Renal pelvis (tissue), 12 donors: ENCODE measurements at places on chromosomes 7 and 10. TPM values are rescaled to one million over a fixed set of nuclear protein-coding genes. Genes with fewer than 3 reads are reported as not detected.

DNA sequence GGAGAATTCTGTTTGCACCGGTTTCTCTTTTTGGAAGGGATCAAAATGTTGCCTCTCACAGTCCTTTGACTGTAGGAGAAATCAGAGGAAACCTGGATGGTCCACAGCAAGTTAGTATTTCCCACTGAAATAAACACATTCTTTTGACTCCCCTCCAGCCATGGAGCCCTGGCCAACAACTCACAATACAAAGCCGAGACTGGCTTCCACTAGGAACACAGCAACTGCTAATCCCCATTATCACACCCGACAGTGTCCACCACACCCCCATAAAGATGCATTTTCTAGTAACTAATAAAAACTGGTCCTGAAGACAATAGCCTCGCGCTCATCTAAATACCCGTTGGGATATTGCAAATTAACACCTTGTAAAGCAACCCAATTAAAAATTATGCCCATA lies 798 bp upstream of the MACROH2A2 start:
- no peak for DNase-seq

DNA sequence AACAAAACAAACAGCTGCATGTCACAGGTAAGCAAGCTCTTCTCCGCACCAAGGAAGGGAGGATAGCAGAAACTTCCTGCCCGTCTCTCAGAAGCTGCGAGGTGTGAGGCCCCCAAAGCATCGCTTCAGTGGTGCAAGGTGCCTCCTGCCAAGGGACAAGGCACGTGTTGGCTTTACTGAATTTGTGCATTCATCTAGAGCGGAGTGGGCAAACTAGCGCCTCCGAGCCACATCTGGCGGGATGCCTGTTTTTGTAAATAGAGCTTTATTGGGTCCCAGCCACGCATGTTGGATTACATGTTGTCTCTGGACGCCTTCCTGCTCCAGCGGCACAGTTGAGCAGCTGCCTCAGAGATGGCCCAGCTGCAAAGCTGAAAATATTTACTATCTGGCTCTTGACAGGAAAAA lies 27.7 kb downstream of the PHYH start:
- peak; percentile 72 for DNase-seq

DNA sequence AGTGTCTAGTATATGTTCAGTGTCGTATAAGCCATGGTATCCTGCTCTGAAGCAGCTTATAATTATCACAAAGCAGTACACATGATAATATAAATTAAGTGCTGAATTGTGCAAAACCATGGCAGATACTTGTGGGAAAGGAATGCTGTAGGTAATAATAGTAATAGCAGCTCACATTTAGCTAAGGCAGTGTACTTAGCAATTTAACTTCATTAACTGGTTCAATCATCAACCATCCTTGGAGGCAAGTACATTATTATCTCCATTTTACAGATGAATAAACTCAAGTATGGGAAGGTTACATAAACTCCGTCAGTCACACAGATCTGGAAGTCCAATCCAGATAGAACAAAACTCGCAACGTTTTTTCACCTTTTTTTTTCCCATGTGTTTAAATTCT lies 21.6 kb upstream of the RNF148 start:
- peak; percentile 14 for DNase-seq

Gene PRPS1L1
- polyA plus RNA-seq: 0.20 TPM

Gene TRPV6
- 14.1 TPM for polyA plus RNA-seq

GRCh38 chr7:2633538-2634266 lies 1.9 kb downstream of the TTYH3 start:
- DNase-seq: no peak

GRCh38 chr7:3416453-3416852 lies 115.4 kb downstream of the SDK1 start:
- DNase-seq: no peak

DNA sequence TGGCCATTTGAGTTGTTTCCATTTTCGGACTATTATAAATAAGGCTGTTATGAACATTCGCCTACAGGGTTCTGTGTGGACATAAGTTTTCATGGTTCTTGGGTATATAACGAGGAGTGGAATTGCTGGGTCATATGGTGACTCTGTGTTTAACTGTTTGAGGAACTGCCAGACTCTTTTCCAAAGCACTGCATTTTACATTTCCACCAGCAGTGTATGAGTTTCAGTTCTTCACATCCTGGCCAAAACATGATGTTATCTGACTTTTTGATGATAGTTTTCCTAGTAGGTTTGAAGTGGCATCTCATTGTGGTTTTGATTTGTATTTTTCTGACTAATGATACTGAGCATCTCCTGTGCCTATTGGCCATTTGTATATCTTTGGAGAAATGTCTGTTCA lies 5.4 kb downstream of the SUV39H2 start:
- no peak for DNase-seq

DNA sequence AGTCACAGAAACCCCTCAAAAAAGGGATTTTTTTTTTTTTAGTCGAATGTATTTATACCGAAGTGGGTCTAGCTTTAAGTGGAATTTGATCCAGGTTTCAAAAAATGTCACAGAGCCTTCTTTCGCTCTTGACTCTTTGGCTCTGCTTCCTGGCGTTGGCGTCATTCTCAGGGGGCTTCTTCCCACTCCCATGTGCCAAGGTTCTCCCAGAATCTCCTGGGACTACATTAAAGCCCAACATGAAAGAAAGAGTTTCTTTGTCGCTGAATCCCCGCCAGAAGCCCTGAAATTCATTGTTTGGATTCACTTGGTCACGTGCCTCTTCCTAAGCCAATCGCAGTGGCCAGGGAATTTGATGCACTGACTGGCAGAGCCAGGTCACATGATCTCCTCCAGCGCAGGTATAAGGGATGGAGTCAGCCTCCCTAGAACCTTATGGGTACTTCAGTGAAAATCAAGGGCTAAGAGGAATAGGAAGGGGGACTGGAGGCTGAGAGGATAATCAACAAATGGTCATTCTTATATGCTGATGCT lies 101.2 kb downstream of the RPS24 start:
- DNase-seq: no peak

Gene ADRB1
- polyA plus RNA-seq: not detected

Gene ACTL6B
- 0.09 TPM for polyA plus RNA-seq

- no peak for DNase-seq
Measured at GRCh38 chr10:34641147-34641912, 173.8 kb downstream of the PARD3 start.

Gene TEX36
- not detected for polyA plus RNA-seq

Gene SLC26A3
- not detected for polyA plus RNA-seq

DNA sequence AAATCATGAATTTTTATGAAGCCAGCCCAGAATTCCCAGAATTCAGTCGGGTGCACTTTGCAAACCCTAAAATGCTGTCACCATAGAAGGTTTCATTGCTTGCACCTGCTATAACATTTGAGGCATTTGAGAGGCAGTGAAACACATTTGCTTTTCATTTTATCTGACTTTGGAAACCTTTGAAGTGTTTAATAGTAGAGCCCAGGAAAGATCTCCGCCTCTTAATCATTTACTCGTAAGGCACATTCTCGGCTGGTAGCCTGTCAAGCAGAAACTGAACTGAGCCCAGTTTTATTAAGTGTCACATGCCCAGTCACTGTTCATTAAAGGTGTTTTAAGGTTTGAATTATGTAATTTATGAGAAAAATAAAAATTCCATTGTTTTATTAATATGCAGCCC lies 247.6 kb downstream of the EMX2 start:
- DNase-seq: peak; percentile 65

GRCh38 chr7:122306320-122307227 lies 2.0 kb upstream of the FEZF1 start:
- DNase-seq: no peak

Gene LDB3
- 1.4 TPM for polyA plus RNA-seq

Gene RPA3
- 54.3 TPM for polyA plus RNA-seq

Gene PLEKHA8
- 22.4 TPM for polyA plus RNA-seq

DNA sequence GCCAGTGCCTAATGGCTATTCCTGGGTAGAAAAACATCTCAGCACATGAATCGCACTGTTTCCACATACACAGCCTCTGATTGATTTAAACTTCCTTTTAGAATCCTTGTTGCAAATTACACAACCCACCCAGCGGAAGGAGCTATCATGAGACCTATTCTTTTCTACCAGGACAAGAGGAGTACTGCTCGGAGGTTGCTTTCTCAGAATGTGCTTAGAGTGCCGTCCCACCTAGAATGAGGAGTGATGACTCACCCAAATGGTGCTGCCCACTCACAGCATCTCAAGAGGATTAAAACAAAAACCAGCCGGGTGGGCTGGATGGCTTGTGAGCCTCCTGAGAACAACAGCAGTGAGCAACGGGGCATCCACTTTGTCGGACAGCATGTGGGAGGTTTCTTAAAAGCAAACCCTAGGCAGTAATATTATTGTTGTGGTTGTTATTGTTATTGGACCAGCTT lies 128.9 kb downstream of the DGKI start:
- DNase-seq: no peak

Gene EMX2
- polyA plus RNA-seq: 168 TPM

DNA sequence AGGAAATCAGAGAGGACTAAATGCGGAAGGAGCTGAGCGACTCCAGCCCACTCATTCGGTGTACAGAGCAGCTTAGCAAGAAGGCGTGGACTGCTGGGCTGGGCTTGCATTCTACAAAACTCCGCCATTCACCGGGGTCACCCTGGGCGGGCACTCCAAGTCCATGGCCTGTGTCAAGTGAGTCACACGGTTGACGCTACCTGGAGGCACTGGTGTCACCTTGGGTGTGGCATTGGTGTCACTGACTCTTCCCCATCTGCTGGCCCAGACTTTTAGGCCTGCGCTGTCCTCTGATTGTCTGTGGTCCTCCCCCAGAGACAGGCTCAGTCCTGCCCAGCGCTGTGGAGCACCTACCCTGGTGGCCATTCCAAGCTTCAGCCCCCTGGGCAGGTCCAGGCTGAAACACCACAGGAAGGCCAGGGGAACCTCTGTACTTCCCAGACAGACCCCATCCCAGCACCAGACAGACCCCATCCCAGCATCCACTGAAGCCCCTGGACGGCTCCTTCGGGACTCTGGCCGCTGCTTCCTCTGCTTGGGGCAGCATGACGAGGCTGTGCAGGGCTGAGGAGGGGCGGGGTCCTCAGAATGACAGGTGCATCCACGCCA lies 30.6 kb upstream of the CNPY1 start:
- DNase-seq: no peak

- DNase-seq: no peak
Measured at GRCh38 chr10:17025444-17026295, 103.9 kb downstream of the CUBN start.

GRCh38 chr10:116697816-116698215 lies 44.5 kb downstream of the HSPA12A start:
- no peak for DNase-seq

Gene OLAH
- polyA plus RNA-seq: 0.34 TPM

DNA sequence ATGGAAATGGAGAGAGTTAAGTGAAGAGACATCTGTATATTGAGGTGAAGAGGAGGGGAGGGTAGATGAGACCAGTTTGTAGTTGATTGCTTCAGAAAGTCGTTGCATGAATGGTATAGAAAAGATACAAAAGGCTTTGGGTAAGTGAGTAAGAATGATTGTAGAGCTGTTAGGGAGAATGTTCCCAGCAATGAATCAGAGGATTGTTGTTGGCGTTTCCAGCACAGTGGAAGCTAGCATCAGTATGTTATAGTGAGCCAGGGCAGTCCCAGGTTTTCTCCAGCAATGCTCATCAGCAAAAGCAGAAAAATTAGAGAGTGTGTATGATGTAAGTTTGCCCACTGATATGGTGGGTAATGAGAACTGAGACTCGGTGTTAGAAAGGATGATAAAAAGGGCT lies 15.4 kb upstream of the CDK6 start:
- no peak for DNase-seq

- DNase-seq: peak; percentile 16
Measured at GRCh38 chr7:84701524-84702306, 485.1 kb downstream of the SEMA3D start.

- DNase-seq: no peak
Measured at GRCh38 chr7:65966146-65966545, 15.9 kb downstream of the GUSB start.

DNA sequence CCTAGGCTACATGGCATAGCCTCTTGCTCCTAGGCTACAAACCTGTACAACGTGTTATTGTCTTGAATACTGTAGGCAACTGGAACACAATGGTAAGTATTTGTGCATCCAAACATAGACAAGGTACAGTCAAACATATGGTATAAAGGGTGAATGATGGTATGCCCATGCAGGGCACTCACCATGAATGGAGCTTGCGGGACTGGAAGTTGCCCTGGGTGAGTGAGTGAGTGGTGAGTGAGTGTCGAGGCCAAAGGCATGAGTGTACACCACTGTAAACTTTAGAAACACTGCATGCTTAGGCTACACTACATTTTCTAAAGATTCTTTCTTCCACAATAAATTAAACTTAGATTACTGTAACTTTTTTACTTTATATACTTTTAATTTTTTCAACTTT lies 165.7 kb downstream of the PARD3 start:
- DNase-seq: no peak

DNA sequence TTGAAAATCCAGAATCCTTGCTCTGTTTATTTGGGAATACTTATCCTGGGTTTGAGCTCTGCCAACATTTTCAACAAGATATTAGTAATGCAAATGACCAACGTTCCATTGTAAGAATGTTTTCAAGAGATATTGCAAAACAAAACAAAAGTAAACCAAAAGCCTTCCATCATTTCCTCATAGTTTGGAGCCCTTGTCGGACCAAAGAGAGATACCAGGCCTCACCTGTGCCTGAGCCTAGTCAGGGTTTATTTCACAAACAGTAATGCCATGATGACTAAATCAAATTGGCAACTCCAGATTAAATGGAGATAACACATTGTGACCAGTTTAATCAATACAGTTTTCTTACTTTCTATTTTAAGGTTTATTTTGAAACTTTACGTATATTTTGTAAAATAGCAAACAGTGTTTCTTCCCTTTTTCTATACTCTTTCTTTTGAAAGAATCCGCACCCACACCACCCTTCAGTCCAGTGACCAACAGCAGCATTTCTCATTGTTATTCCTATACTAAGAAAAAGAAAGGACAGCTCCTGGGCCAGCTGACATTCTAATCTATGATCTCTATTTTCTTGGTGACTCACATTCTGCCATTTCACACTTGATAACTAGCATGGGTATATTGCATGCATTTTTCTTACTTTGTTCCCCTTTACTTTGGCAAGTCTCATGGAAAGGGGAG lies 168.5 kb upstream of the MEOX2 start:
- no peak for DNase-seq

GRCh38 chr7:44073664-44074348 lies 8.4 kb upstream of the PGAM2 start:
- no peak for DNase-seq

GRCh38 chr10:29746080-29746797 lies 111.5 kb upstream of the SVIL start:
- DNase-seq: peak; percentile 36

Gene CDK14
- polyA plus RNA-seq: 33.3 TPM

DNA sequence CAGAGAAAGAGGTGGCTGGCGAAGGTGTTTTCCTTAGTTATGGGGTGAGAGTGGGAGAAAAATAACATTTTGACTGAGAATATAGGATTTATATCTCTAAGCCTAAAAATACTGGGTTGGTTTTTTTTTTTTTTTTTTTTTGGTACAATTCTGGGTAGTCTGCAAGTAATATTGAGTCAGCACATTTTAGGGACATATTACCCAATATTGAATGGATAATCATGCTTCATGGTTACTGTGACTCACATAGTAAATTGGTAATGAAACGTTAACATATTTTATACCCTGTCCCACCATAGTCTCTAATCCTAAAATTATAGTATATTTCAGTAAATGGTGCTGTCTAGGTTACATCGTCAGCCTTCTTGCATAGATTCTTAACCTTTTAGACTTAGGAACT lies 91.4 kb downstream of the TPST1 start:
- no peak for DNase-seq

Gene PIP
- not detected for polyA plus RNA-seq

Gene SLC13A4
- 2.0 TPM for polyA plus RNA-seq
